ENCODE measurements at places on chromosomes 16 and 17.

- DNase-seq, result peak; percentile 7
Observed at GRCh38 chr17:39563476-39563875, 44.2 kb downstream of the NEUROD2 start.

DNA sequence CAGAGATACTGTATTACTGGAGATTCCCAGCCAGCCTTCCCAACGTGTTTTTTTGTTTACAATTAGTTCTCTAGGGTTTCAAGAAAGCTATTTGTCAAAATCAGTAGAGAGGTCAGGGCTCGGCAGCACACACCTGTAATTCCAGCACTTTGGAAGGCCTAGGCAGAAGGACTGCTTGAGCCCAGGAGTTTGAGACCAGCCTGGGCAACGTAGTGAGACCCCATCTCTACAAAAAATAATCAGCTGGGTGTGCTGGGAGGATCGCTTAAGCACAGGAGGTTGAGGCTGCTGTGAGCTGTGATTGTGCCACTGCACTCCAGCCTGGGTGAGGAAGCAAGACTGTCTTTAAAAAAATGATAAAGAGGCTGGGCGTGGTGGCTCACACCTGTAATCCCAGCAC lies 19.4 kb downstream of the CBX1 start:
- DNase-seq, result no peak

- DNase-seq, result peak; percentile 24
Observed at GRCh38 chr16:19757762-19758595, 39.9 kb downstream of the IQCK start.

DNA sequence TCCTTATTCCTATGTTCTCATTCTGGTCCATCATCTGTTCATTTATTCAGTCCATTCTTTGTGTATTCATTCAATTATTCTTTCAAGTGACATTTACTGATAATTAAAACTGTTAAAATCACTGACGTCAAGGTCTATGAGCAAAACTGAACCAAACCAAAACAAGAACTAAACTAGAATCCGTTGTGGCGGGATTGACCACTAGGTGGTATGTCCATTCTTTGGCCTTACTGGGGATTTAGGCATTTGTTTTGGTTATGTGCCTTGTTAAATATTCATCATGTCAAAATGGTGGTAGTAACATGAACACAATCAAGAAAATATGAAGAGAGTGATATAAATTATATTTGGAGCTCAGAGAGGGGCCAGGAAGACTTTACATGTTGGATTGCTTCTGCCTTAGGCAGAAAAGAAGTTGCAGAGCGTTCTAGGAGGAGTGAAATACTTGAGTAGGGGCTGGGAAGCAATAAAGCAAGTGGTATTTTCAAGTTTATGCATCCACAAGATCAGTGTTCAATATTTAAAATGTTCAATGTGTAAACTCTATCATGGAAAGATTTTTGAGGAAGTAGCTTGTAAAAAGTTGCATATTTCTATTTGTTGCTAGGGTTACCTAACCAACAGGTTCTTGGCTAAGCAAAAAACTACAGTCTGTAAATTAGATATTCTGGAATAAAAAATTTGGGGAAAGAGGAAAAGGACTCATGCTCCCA lies 129.0 kb downstream of the CDH13 start:
- no peak for DNase-seq

GRCh38 chr16:81004646-81005353 lies 1.9 kb downstream of the CMC2 start:
- DNase-seq, result no peak

DNA sequence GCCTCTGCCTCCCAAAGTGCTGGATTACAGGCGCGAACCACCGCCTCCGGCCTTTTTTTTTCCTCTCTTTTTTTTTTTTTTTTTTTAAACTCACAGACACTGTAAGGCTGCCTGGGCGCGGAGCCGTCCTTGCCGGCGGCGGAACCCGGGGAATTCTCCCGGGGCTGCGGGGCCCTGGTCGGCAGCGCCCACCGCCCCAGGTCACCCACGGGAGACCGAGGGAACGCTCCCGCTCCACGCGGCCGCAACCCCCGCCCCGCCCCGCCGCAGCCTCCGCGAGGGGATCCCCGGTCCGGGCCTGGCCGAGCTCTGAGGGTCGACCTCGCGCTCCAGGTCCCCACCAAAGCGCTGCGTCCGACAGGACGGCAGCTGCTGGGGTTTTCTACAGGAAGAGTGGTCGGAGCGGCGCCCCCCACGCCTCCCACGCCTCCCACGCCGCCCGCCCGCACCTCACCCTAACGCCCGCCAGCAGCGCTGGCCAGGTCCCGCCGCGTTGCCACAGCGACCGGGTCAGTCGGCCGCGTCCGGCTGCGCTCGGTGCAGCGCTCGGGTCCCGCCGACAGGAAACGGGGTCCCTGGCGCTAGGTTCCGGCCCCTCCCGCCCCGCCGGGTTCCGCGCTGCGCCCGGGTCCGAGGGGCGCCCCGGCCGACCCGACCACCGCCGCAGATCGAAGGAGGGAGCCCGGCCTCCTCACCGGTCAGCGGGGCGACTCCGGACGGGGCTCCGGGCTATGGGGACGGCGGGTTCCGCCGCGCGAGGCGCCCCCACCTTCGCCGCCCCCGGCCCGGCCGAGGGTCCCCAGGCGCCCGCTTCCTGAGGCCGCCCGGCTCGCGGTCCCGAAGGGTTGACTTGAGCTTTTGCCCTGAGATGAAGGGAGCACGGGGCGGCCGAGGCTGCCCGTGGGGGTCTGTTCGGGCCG lies at the start of gene CCDC57:
Gene CCDC57, minus strand, starts transcription at position 512 of the 920 bp plus-strand sequence. CDS start 10,898 bp downstream, outside the sequence.
- peak; percentile 54 for DNase-seq

DNA sequence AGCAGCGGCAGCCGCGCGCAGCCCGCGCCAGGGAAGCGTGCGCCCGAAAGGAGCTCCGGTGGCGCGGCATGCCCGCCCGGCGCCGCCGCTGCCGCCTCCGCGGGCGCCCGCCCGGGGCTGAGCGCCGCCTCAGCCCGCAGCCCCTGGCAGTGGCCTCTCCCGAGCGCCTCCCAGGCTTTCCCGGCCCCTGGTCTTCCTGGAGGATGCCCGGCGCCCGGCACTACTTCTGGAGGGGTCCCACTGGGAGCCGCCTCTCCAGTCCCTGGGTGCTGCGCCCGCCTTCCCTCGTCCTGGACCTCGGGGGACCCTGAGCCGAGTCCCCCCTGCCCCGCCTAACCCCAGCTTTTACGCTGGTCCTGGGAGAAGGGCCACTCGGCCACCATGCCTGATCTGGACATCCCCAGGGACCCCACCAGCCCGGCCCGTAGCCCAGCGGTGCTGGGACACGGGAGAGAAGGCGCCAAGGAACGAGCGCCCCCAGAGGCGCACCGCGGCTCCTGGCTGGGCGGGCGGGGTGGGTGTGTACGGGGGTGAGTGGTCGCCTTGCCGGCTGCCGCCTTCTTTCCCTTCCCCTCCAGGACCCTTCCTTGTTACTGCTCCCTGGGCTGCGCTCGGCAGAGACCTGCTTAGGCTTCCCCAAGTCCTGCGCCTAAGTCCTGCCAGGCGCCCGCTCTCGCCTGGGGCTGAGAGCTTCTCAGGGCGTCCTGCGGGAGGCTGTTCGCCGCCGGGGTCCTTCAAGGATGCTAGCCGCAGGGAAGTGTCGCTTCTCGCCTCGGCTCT lies 704 bp downstream of the ASIC2 start:
- no peak for DNase-seq

- DNase-seq, result no peak
Observed at GRCh38 chr16:68458101-68458500, 9.8 kb upstream of the SMPD3 start.

DNA sequence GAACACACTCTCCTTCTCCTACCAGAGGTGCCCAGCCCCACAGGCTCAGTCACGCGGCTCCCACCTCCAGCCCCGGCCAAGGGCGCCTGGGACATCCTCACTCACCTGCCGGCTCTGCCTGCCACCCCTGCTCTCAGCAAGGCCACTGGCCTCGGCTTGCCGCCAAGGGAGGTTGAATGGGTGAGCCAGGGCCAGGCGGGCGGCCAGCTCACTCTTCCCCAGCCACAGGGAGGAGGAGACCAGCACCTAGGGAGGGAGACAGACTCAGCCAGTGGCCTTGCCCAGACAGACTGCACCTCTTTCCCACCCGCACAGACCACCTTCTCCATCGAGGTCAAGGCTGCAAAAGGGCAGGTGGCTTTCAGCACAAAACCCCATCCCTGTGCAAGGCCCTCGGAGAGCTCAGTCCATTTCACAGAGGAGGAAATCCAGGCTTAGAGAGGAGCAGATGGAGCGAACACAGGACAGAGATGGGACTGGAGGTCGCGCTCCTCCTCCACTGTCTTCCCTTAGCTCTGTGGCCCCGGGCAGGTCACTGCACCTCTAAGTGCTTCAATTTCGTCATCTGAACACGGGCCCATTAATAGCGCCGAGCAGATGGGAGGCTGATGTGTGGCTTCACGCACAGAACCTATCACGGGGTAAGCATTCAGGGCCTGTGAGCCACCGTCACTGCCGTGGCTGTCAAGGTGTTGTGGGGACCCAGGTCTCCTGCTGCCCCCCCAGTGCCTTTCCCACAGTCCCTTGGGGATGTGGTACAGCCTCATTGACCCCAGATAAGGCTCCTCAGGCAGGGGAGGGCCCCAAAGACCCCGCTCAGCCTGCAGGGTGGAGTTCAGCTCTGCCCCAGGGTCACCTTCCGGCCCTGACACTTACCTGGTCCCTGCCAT lies 56.1 kb downstream of the RMI2 start:
- no peak for DNase-seq

GRCh38 chr17:64154717-64155116 lies 24.8 kb upstream of the ERN1 start:
- no peak for DNase-seq

DNA sequence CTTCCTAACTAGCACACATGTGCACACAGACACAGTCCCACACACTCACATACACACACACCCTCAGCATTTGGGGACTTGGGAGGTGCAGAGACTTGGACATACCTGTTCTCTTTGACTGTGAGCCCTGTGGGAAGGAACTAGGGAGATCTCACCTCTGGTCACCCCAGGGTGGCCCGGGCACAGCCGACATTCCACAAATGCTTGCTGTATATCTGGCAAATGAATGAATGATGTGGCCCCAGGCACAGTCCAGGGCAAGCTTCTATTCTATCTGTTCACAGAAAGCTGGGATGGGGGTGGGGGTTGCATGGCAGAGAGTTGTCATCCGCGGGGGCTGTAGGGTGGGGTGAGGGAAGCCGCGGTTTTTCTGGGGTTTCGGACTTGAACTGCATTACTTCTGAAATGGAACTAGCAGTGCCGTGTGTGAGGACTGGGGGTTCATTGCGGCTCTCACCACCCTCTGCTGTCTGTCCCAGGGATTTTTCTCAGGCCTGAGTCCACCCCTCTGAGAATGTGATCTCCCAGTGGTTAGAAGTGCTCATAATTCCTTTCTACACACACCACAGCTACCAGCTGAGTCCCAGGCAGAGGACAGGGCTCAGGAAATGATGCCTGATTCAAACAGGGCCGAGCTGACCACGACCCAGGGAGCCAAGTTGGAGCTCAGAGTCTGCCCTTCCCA lies 3.3 kb upstream of the RIPOR1 start:
- no peak for DNase-seq

- DNase-seq, result no peak
Observed at GRCh38 chr17:69078864-69079263, 18.1 kb upstream of the ABCA9 start.

DNA sequence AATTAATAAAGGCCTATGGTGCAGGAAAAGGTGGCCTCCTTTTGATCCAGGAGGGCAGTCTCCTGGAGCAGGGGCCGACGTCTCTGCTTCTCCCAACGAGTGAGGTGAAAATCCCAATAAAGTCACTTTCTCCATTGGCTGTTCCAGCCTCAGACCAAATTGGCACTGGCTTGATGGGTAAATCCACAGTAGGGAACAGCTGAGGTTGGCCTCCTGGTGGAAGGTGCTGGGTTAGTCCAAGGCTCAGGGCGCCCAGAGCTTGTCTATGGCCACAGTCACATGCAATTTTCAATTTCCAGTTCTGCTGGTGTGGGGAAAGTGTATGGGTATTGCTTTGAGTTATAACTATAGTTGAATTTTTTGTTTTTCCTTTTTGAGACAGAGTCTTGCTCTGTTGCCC lies 79.0 kb downstream of the NETO2 start:
- no peak for DNase-seq

GRCh38 chr17:8225813-8226535 lies 15.6 kb upstream of the AURKB start:
- peak; percentile 48 for DNase-seq

DNA sequence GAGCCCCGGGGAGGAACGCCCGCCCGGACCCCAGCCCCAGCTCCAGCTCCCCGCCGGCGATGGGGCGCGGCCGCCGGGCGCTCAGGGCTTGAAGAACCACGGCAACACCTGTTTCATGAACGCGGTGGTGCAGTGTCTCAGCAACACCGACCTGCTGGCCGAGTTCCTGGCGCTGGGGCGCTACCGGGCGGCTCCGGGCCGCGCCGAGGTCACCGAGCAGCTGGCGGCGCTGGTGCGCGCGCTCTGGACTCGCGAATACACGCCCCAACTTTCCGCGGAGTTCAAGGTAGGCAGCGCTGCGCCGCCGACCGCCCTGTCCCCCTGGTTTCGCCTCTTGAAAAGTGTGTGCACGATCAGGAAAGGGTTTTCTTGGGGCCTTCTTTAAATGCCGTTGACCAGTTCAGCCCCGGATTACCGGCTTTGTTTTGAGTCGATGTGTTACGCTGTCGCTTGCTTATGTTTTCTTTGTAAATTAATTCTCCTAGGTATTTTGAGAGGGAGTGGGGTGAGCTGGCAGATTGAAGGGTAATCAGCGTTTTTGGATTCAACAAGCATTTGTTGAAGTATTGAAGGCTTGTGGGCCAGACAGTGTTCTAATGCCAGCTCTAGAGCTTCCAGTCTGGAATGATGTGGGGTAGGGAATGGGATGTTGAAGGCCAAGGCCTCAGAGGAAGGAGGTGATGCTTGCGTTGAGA lies 681 bp downstream of the USP43 start:
- no peak for DNase-seq

- DNase-seq, result no peak
Observed at GRCh38 chr16:27318392-27319256, 4.8 kb downstream of the IL4R start.

- no peak for DNase-seq
Observed at GRCh38 chr17:40303708-40304551, 5.0 kb upstream of the RARA start.

GRCh38 chr16:68417711-68418301 lies 30.5 kb downstream of the SMPD3 start:
- peak; percentile 14 for DNase-seq

DNA sequence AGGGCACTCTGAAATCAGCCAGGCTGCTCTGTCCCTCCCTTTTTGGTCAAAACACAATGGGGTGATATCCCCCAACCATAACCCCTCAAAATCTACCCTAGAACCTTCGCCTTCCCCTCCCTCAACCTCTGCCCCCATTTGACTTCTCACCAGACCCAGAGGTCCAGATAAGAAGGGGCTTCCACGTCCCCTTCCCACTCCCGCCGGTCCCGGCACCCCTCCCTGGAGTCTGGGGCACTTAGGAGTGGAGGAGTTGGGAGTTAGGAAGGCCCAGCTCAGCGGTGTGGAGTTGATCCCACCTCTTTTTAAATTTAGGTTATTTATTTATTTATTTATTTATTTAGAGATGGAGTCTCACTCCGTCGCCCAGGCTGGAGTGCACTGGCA lies 619 bp upstream of the TMEM92 start:
- no peak for DNase-seq

- no peak for DNase-seq
Observed at GRCh38 chr16:79217375-79218011, 383.0 kb downstream of the MAF start.

DNA sequence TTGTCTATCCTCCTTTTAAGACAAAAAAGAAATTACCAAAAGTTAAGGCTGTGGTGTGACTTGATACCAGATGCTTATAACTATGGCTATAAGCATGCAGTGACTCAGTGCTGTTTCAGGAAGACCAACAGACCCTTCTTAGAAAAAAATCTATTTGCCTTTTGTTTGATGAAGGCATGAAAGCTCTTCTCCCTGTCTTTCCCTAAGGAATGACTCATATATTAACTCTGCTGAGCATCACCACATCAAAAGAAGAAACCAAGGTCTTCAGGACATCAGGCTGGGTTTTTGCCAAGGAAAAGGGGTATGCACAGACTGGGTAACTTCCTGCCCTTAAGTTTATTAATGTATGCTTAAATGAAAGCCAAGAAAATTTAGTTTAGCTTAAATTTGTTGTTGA lies 47.1 kb downstream of the VMP1 start:
- no peak for DNase-seq
